Right ventricle myocardium inferior (tissue), 1 donor: ENCODE measurements at places on chromosomes 7 and 10. TPM values are rescaled to one million over a fixed set of nuclear protein-coding genes. Genes with fewer than 3 reads are reported as not detected.

GRCh38 chr7:98276241-98276761, 5.2 kb upstream of the BRI3 start:
- DNase-seq, result no peak

Gene CALN1
- not detected for total RNA-seq

Gene TMEM213
- not detected for total RNA-seq

Gene PEX1
- 10.4 TPM for total RNA-seq

DNA sequence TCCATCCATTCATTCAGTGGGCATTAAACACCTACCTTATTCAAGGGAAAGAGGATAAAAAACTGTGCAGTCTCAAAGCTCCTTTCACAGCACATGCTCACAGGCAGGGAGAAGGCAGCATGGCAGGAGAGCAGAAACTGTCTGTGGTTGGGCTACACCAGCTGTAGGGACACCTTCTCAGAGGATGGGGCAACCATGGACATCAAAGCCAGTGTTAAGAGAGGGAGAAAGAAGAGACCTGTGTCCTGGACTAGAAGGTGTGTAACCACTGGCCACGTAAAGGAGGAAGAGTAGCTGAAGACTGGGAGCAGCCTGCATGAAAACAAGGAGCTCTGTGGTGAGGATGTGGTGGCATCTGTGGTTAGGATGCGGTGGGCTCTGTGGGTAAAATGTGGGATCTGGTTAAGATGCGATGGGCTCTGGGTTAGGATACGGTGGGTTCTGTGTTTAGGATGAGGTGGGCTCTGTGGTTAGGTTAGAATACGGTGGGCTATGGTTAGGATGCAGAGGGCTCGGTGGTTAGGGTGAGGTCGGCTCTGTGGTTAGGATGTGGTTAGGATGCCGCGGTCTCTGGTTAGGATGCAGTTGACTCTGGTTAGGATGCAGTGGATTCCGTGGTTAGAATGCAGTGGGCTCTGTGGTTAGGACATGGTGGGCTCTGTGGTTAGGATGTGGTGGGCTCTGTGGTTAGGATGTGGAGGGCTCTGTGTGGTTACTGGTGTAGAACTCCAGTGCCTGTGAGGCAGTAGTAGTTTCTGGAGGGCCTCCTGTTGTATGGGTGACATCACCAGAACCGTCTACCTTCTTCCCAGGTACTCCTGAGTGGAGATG, 197.6 kb downstream of the WDR37 start:
- no peak for DNase-seq

Gene PTPRE
- total RNA-seq, result 17.4 TPM

Gene DGKI
- 1.4 TPM for total RNA-seq

Gene ZNF775
- 3.3 TPM for total RNA-seq

DNA sequence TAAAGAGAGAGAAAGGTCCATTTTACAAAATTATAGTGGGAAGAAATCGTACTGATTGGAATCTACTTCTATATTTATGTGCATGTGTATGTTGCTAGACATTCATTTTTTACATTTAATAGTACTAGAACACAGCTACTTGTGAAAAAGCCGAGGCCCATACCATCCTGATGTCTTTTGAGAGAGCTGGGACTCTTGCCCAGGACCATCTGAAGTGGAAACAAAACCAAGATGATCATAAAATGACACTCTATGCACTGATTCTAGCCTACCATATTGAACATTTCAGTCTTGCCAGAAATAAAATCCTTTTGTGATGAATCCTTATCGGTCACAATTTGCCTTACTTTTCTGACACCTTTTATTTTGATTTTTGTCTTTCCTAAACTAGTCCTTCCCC, 640.0 kb downstream of the KCNMA1 start:
- no peak for DNase-seq

Gene OPN4
- total RNA-seq, result 0.41 TPM

Gene LIPF
- total RNA-seq, result not detected

Gene NKX2-3
- not detected for total RNA-seq

Gene SLC26A5
- not detected for total RNA-seq

Gene SPDYE2B
- total RNA-seq, result not detected

Gene STOX1
- 0.41 TPM for total RNA-seq

- no peak for DNase-seq
Measured at GRCh38 chr10:51699145-51699474, 285 bp downstream of the CSTF2T start.

Gene LBX1
- total RNA-seq, result not detected

Gene RADIL
- total RNA-seq, result 3.9 TPM

- DNase-seq, result no peak
Measured at GRCh38 chr10:59830601-59831259, 75.6 kb downstream of the CCDC6 start.

- no peak for DNase-seq
Measured at GRCh38 chr10:127715782-127716378, 21.1 kb upstream of the FOXI2 start.
